ENCODE measurements at places on chromosomes 1 and 21.

GRCh38 chr1:209335178-209335577 lies 248.3 kb upstream of the CAMK1G start:
- peak; percentile 16 for DNase-seq

DNA sequence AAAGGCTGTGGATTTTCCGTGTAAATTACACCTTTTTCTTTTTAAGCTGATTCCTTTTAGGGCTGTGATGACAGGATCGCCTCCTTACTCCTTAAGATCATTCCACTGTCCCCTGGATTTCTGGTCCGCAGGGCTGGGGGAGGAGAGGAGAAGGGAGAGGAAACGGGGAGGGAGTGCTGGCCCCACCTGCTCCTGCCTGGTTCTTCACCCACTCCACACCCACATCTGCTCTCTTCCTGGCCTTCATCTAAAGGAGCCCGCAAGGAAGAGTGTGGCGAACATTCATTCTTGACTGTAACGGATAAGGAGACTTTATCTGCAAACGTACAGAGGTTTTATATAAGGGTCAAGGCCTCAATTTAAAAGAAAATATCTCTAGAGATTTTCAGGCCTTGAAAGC lies 242.0 kb downstream of the RHOU start:
- DNase-seq = no peak

DNA sequence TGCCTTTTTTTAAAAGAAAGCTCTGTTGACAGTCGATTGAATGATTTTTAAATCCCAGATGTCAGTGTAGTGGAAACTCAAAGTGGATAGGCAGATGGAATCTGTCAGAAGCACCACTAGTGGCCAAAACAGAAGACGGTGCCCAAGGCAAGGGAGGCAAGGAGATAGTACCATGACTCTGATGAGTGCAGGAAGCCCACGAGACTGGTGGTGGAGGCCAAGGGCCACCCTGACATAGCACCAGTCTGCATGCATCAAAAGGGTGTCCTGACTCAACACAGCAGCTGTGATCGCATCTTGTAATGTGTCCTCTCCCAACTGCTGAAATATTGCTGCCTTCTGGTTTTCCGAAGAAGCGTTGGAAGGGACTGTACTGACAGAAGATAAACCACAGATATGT lies 124.1 kb upstream of the PAPPA2 start:
- DNase-seq = no peak

GRCh38 chr1:188295157-188295556 lies 1466.4 kb downstream of the PLA2G4A start:
- DNase-seq = no peak

DNA sequence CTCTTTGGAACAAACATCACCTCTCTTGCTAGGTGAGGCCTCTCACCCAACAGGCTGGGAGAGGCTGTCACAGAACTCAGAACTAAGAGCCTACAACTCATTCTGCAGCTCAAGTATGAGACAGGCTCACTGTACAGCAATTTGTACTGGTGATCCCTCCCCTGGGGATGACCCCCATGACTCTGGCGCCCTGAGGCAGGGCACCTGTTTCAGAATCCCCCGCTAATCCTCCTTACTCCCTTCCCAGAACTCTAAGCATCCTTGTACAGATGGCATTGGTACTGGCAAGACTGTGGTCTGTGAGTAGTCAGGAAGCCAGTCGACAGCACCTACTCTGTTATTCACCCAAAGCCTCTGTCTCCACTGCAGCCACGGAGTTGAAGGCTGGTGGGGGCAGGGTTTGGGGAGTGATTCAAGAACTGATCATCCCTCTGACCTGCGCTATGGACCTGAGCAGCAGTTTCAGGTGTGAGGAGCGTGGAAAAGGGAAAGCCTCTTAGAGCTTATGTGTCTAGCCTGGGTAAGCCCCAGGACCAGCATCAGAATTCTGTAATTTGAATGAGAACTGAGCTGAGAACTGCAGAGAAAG lies 655.5 kb downstream of the KIF26B start:
- no peak for DNase-seq

DNA sequence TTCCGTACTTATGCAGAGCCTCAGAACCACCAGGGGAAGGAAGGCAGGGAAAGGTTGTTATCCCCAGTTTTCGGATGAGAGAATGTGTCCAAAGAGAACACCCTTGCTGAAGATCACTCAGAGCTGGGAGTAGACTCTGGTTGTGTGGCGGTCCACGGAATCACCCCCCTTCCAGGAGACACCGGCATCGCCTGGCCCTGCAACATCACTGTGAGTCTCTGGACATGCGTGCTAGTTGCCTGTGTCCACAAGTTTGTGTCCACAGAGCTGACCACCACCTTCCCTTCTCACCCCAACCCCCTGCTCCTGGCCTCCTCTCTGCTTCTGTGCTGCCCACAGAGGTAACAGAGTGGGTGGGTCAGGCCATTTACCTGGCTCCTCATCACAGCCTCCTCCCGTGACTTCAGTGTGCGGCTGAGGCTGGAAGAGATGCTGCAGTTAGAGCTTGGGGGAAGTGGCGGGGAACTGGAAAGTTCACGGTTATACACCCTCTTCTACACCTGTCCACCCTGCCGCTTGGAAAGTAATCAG lies 7.3 kb downstream of the MYBPH start:
- DNase-seq = no peak

DNA sequence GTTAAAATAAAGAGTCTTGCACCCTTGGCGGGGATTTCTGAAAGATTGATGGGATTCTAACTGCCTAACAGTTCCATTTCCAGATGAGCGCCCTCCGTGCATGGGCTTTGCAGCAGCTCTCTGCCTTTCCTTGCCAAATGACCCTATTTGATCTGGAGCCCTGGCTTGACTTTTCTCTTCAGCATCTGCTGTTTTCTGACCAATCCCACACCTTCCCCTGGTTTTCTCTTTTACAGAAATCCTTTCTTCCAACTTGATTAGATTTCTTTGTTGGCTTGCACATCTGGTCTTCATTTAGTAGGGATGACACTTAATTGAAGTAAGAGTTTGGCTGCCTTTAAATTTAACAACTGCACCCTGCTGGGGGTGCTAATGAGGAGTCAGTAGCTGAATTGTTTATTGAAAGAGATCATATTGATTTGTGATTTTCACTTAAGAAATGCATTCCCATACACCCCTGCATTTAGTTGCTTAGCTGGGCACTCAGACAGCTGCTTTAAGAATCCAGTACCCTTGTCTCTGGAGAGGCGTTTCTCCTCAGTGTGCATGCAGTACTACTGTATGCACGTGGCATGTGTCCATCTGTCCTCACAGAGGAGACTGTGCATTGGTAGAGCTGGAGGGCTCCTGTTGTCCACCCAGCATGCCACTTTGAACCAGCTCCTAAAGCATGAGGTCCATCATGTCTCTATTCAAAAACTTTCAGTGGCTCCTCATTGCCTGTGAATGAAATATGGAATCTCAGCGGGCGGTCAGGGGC lies 99.7 kb downstream of the NOS1AP start:
- no peak for DNase-seq

- DNase-seq = no peak
Observed at GRCh38 chr1:37667023-37667671, 25.2 kb upstream of the CDCA8 start.

- no peak for DNase-seq
Observed at GRCh38 chr1:198701766-198702539, 63.1 kb downstream of the PTPRC start.

GRCh38 chr1:229194096-229194495 lies 76.8 kb upstream of the RAB4A start:
- no peak for DNase-seq

DNA sequence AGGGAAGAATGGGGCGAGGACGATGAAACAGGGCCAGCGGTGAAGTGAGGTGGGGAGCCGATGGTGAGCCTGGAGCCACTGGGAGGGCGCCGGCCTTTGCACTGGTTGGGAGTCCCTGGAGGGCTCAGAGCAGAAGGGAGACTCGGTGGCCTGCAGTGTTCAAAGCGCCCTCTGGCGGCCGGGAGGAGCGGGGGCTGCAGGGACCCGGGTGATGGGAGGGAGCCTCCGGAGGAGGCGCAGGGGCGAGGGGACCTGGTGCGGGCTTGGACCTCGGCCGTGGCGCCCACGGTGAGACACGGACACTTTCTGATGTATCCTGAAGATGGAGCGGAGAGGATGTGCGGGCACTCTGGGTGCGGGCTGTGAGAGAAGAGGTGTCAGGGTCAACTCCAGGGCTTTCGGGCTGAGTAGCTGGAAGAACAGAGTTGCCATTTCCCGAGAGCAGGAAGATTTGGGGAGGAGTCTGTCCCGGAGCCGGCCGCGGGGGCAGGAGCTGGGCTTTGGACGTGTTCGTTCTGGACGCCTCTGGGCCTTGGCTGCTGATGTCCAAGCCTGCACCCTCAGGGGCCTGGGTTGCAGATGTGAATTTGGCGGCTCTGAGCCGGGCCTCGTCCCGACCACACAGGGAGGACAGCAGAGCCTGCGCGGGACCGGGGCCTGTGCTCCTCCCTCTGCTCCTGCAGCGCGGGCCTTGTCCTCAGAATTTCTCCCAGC lies 29.7 kb downstream of the HEYL start:
- peak; percentile 64 for DNase-seq

DNA sequence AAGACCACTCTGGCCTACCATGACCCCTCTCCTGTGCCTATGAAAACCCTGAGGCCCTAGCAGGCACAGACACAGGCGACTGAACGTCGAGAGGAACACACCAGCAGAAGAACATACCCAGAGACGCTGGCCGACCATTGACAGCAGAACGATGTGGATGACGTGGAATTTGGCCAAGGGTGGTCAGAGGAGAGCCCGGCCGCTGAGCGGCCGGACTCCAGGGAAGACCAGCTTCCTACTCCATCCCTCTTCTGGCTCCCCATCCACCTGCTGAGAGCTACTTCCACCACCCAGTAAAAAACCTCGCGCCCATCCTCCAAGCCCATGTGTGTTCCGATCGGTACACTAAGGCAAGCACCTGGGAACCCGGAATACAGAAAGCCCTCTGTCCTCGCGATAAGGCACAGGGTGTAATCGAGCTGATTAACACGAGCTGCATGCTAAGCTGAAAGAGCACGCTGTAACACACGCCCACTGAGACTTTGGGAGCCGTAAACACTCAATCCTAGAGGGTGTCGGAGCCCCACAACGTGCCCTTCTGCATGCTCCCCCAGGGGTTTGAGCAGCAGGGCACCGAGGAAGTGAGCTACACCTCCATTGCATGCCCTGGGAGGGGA lies 150.3 kb downstream of the CENPF start:
- no peak for DNase-seq

GRCh38 chr1:211535346-211535745 lies 43.4 kb upstream of the RD3 start:
- no peak for DNase-seq

DNA sequence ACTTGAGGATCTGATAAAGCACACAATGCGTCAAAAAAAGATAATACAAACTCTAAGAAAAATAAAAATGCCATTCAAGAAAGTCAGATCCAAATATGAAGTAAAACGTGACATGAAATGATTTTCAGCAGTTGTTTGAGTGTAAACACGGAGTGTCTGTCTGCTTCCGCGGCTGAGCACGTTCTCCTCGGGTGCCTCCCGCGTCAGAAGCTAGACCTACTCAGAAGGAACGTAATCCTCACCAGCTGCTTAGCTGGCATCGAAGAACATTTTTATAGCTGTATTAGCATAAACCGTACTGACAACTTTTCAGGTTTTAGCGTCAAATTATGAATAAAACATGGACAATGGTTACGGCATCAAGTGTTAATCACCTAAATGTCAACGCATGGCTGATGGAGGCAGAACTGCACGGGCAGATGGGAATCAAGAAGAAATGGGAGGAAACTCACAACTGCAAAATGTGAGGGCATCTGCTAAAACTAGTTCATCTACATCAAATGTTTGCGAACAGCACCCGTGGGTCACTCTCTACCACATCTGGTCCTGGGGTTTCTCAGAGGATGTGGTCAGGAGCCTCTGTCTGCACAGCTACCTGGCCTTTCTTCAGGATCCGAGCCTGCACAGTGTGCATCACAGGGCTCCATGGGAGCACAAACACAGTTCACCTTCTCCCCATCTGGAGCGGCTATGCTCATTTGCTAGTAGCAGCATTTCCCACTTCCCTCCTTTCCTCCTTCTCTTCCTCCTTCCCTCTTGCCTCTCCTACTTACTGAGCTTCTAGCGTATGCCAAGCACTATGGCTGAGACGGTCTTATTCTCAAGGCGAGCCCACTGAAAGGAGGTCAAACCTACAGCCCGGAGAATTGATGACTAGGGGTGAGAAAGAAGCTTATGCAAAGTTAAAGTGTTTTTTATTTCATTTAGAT lies 40.0 kb downstream of the RCAN1 start:
- no peak for DNase-seq

- DNase-seq = no peak
Observed at GRCh38 chr1:22437573-22437972, 14.1 kb upstream of the ZBTB40 start.

DNA sequence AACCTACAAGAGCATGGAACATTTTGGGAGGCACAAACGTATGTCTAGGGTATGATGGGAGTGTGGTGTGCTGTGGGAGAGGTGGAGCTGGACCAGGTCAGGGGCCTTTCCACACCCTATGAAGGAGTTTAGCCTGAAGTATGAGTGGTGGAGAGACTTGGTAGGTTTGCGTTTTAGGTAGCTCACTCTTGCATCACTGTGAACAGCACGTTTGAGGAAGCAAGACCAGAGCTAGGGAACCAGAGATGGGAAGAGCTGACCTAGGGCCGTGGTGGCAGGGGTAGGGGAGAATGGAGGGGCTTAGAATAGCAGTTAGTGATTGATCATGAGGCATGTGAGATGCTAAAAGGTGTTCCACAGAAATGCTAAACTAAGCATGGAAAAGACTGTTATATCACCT lies 25.1 kb upstream of the ZFP69B start:
- no peak for DNase-seq

GRCh38 chr1:37951041-37951782 lies 4.4 kb upstream of the INPP5B start:
- no peak for DNase-seq

DNA sequence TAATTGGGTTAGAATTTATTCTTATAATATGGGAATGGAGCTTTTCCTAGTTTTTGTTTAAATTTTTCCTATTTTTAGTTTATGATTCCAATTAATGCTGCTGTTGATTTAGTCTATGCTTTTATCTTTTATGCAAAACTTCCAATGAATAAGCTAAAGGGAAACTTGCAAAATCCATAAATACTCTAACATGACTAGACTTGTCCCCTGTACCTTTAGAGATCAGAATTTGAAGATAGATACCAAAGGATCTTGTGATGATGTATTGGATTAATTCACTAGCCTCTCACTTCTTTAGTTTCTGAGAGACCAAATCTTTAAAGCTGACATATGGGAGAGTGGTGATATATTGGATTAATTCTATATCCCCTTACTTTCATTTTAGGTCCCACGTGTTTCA lies 306.6 kb upstream of the PRMT6 start:
- DNase-seq = no peak

DNA sequence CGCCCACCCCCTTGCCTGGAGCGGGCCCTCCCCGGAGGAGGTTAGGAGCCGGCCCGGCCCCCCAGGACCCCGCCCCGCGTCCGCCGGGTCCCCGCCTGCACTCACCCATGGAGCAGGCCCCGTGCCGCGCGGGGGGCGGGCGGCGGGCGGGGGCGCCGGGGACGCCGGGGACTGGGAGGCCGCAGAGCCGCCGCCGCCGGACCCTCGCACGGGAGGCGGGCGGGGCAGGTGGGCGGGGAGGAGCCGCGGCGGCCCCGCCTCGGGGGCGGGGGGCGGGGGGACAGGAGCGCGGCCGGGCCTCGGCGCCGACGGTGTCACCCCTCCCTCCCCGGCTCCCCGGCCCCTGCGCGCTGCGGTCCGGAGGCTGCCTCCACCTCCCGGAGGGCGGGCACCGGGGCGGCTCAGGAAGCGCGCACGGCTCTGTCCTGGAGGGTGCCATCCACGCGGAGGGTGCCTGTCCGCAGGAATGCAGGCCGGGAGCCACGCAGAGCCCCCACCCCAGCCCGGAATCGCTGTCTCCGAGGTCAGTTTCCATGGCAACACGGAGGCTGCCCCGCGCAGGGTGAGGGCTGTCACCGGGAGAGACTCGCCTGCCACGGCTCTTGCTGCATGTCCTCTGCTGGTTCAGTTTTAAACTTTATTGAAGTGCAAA lies 5.9 kb upstream of the PLEKHG5 start:
- peak; percentile 73 for DNase-seq

Measured in HuH-7.5 (cell line).